ENCODE measurements at places on chromosomes 16 and 17.

- no peak for DNase-seq
These were observed 530.9 kb downstream of the MAF start for GRCh38 chr16:79069633-79070032.

DNA sequence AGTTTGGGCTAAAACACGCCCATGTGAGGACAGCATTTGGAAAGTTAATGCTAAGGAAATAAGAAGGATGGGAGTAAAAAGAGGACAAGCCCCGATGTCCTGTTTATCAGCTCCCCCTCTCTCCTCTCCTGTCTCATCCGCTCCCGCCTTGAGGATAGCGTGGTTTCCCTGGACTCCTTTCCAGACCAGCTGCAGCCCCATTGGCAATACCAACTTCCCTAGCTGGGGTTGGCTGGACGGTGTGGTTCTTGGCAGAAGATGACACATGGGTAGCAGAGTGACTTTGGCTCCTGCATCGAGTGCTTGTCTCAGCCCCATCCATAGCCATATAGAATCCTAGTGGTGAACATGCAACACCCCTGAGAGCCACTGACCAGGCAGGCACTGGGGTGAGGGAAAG, 185.9 kb downstream of the CCDC182 start:
- DNase-seq, result no peak

GRCh38 chr16:65271996-65272395, 150.1 kb upstream of the CDH11 start:
- DNase-seq, result peak; percentile 11

DNA sequence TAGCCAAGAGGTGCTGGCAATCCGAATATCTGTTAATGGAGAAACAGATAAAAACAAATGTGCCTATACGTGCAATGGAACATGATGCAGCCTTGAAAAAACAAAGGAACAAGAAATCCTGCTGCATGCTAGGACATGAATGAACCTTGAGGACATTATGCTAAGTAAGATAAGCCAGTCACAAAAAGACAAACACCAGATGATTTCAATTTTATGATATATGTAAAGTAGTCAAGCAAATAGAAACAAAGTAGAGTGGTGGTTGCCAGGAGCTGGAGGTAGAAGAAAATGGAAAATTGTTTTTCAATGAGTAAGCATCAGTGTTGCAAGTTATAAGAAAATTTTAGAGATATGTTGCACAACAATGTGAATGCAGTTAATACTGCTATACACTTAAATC, 409.7 kb upstream of the CDH8 start:
- no peak for DNase-seq

GRCh38 chr17:321386-321941, 31.1 kb downstream of the RPH3AL start:
- DNase-seq, result no peak

DNA sequence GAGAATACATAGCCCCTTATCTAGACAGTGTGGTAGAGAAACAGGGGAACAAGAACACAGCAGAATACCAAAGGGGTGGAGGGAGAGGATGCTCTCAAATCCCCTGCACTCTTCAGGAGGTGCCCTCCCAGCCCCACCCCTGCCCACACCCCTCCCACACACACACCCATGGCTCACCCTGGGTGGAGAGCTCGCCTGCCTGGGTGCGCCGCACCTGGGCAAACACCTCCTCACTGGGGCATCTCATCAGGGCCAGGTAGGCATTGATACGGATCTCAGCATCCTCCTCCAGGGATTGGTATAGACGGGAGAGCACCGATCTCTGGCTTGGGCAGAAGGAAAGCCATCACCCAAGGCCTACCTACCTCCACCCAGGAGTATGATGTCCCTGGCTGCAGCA, 95.2 kb downstream of the LITAF start:
- DNase-seq, result no peak

DNA sequence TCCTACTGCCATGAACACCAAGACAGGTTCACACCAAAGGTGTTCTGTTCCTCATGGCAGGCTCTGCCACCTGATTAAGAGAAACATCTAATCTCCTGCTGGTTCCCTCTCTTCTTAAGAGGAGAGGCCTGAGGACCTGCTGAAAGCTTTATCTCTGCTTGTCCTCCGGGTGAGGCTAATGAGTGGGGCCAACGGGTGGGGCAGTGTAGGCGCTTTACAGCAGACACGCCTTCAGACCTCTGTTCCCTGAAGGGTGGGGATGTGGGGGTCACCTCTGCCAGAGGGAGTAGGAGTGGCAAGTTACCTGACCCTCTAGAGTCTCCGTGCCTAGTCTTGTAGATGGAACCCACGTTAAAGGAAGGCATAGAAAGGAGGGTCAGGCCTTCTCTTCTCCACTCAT, 4.2 kb upstream of the MRM1 start:
- DNase-seq, result no peak

DNA sequence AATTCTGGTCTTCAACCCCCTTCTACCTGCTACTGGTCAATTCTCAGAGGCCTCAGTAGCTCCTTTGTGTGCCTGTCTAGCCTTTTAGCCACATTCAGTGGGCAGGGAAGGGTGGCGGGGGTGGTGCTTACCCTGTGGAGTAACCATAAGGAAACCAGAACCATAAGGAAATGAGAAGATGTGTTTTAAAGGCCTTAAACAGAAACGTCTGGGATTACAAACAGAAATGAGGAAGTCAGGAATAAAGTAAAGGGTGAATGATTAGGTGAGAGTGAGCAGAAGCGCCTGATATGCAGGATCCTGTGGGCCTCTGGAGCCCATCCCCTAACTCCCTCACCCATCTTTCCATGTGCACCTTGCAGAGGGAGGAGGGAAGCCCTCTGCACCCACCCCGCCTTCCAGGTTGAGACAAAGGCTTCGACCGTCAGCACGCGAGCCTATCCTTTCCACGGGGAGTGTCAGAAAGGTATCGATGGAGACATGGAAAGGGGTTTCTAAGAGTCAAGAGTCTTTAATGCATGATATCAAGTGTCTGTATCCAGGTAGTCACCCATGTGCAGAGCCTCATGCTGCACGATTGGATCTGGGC, 20.4 kb downstream of the KIAA0513 start:
- DNase-seq, result no peak

DNA sequence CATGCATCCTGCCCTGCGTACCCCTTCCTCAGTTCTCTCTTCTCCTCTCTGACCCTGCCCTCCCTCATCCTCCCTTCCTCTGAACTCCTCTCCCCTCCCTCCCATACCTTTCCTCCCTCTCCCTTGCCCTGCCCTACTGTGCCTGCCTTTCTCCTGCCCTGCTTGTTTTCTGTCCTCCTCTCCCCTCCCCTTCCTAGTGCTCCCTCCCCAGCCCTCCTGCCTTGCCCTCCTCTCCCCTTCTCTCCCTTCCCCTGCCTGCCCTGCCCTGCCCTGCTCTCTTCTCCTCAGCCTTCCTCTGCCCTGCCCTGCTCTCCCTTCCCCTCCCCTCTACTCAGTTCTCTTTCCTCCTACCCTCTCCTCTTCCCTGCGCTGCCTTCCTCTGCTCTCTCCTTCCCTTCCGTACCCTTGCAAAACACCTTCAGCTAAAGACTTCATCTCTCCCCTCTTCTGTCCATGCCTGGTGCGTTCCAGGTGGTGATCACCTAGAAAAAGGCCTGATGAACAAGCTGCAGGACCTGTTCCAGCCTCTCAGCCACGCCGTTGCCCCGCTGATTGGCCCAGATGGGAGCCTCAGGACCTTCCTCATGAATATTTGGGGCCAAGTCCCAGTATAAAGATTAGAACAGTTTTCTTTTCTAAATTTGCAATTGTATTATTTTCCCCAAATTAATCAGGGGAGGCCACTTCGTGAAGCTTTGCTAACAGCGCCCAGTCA, 290.5 kb downstream of the CPPED1 start:
- DNase-seq, result no peak

DNA sequence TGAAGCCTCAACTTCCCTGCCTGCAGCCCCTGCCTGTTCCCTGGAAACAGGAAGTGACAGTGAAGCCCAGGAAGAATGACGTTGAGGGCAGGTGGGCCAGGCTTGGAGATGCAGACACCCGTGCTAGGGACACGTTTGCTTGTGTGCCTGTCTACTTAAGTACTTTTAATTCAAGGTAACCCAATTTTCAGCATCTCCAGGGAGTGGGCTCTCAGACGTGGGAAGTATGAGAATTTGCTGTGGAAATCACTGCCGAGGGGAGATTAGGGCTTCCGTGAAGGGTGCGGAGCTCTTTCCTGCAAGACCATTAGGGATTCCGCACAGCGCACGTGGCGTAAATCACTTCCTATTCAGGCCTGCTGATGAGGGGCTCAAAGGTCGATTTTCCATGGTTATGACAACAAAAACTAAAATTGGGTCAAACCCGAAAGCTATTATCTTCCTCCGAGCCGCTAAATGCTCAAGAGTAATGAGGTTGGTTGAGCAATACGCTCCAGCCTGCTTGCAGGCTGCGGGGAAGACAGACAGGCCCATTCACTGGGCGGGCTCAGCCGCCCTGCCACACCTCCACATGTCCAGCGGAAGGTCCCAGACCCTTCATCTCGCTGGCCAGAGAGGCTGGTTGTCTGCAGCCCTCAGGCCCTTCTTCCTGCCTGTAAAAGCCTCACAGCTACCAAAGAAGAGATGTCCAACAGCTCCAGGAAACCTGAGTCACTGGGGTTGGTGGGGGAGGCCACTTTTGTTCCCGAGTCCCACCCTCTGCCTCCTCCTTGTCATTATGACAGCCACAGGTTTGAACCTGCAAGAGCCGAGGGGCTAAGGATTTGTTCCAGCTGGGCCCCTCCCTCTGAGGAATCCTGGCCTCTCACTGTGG, 109.9 kb downstream of the RBFOX3 start:
- no peak for DNase-seq

DNA sequence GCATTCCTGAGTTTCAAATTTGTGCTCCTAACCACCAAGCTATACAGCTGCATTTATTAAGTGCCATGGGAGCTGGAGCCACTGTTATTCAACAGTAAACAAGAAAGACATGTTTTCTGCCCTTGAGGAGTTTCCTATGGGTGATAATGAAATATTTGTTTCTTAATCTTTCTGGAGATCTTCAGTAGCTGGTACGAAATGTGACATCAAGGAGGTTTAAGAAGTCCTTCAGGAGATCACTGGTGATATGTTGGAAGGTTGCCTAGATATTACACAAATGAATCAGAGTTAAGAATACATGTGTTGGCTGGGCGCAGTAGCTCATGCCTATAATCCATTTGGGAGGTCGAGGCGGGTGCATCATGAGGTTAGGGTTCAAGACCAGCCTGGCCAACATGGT, 14.9 kb downstream of the RHOT1 start:
- peak; percentile 39 for DNase-seq
